ENCODE measurements at places on chromosomes 13 and 19.
A peak's percentile ranks its signal among the peaks of the same experiment; 100 is the strongest.

DNA sequence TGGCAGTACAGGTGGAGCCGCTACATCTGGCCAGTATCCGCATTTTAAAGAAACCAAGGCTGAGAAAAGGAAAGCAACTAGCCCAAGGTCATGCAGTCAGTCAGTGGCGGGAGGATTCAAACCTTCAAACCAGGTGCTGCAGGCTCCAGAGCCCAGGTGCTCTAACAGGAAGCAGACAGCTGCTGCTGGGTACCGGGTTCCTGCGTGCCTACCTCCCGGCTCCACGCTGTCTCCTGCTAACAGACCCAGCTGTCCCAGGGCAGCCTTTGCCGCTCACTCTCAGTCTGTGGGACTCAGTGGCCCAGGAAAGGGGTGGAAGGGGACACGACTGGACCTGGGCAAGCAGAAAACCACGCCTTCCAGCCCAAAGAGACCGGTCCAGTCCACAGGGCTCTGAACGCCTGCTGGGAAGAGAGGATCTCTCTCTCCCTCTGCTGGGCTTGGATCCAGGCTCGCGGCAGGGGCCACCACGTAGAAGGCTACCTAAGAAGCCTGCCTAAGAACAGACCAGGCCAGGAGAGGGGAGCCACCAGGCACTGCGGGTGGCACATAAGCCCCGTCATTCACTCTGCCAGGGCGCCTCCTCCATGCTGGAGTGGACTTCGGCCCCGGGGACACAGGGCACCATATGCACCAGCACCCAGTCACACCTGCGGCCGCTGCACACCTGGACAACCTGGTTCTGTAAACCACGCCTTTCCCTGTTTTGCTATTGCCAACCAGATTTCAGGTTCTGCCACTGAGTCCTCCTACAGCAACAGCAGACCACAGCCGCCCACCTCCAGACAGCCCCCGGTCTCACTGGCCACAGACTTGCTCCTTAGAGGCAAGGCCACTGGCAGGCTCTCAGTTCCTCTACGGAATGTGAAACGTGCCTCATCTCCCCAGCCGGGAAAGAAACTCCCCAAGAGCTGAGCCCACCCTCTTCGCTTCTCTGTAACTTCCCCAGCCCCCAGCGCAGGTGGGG, 4.6 kb downstream of the DAPK3 start:
- no peak for DNase-seq

DNA sequence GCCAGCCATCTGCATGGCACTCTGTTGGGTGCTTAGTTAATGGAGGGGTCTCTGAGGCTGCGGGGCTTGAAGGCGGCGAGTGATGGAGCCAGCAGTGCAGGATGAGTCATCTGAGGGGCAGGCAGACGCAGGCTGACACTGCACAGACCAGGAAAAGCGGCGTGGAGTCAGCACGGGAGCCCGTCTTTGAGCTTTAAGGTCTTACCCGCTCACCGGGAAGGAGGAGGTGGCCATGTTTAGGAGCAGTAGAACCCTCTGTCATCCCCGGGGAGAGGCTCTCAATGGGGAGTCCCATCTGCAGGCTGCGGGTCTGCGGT, 13.1 kb downstream of the NAXD start:
- DNase-seq = no peak

DNA sequence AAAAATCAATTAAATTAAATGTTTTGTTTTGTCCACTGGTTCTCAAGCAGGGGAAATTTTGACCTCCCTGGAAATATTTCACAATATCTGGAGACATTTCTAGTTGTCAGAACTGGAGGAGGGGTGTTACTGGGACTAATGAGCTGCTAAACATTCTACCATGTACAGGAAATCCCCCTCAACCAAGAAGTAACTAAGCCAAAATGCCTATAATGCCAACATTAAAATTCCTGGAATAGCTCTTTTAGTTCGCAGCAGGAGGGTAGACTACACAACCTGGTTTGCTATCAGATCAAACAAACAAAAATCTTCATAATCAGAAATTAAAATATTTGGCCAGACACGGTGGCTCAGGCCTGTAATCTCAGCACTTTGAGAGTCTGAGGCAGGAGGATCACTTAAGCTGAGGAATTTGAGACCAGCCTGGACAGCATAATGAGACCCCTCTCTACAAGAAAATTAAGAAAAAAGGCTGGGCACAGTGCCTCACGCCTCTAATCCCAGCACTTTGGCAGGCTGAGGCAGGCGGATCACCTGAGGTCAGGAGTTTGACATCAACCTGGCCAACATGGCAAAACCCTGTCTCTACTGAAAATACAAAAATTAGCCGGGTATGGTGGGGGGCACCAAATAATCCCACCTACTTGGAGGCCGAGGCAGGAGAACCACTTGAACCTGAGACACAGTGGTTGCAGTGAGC, 13.7 kb upstream of the SMARCA4 start:
- no peak for DNase-seq

DNA sequence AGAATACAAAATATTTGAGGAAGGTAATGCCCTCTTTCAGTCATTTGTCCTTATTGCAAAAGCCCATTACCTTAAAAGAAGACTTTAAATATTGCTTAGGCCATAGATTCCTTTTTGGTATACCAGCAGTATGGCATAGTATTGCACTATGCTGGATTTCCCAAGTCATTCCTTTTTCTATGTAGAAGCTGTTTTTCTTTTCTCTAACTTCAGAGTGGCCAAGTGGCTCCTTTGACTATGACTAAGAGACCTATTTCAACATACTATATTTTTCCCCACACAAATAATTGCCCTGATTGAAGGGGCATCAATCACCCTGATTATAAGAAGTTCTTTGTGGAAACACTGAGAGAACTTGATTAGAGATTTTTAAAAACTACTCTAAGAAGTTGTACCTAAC, 68.6 kb downstream of the UFM1 start:
- DNase-seq = no peak

DNA sequence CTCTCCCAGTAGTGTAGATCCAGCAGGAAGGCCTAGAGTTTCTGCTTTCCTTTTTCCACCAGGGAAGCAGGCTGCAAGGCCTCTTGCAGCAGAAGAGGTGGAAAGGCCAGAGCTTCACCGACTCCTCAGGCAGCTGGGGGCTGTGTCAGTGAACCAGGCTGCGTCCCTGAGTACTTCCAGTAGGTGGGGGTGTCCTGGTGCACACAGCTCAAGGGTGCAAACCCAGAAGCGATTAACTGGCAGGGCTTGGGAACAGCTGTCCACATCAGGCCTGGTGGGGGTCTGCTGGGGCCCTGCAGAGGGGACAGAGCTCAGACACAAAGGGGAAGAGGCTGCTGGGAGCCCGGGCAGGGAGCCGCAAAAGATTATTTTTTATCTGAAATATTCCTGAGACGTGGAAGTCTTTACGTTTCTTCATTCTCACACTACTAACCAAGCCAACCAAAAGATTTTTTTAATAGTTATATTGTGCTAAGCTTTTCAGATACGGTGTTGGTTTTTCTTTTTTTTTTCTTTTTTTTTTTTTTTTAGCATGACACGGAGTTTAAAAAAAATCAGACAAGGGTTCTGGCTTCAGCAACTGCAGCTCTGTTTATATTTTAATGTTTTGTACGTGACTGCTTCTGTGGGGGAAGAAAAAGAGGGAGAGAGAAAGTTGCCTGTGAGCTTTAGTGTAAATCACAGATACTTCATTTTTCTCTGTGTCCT, 11.0 kb downstream of the TSHZ3 start:
- DNase-seq = no peak

DNA sequence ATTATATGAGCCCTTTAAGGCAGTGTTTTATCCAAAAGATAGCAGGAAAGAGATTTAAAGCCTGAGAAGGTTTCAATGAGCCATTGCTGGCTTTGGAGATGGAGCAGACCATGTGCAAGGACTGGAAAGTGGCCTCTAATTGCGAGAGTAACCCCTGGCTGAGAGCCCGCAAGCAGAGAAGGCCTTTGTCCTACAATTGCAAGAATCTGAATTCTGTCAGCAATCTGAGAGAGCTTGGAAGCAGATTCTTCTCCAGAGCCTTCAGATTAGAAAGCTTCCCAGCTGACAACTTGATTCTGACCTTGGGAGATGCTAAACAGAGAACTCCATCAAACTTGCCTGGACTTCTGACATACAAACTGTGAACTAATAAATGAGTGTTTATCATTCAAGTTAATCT, 528.7 kb upstream of the KLF12 start:
- DNase-seq = no peak

DNA sequence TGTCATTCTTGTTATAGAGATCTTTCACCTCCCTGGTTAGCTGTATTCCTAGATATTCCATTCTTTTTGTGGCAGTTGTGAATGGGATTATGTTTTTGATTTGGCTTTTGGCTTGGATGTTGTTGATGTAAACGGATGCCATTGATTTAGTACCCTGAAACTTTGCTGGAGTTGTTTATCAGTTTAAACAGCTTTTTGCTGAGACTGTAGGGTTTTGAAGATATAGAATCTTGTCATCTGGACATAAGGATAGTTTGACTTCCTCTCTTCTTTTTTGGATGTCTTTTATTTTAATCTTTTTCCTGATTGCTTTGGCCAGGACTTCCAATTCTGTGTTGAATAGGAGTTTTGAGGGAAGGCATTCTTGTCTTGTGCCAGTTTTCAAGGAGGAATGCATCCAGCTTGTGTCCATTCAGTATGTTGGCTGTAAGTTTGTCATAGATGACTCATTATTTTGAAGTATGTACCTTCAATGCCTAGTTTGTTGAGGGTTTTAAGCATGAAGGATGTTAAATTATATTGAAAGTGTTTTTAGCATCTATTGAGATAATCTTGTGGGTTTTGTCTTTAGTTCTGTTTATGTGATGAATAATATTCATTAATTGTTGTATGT, 16.8 kb downstream of the ZNF431 start:
- DNase-seq = no peak

- DNase-seq = no peak
Measured at GRCh38 chr13:30331331-30331771, 24.0 kb upstream of the KATNAL1 start.

DNA sequence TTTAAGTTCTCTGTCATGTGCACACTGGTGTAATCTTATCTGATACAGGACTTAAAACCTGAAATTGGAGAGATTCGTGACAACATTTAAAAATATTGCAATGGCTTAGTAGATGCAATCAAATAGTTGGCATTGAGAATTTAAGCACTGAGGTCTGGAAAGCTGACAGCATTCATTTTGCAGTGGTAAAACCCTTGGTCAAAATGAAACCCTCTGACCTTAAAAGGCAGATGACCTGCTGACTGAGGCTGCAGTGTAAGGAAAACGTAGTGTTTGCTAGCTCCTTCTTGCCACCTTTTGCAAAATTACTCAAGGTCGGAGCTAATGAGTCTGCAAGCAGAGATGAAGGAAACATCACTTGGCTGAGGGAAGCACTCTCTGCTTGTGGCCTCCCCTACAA, 150.6 kb downstream of the KCTD12 start:
- no peak for DNase-seq

GRCh38 chr13:79393564-79394249, 12.3 kb downstream of the RBM26 start:
- no peak for DNase-seq

DNA sequence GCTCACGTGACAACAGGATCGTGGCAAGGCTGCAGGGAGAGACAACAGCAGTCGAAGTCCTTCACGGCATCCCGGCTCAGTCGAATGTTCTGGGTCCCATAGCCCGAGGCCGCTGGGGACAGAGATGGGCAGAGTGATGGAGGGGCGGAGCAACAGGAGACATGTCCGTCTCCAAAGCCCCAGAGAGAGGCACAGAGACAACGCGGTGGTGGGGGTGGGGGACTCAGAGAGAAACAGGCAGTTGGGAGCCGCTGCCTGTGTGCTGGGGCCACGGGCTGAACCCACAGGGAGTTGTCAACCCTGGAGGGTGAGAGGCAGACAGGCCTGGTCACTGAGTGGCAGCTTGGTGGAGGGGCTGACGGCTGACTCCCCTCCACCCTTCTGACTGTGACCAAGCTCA, 20.4 kb downstream of the NOSIP start:
- DNase-seq = no peak

GRCh38 chr19:16446724-16447368, 24.9 kb downstream of the EPS15L1 start:
- DNase-seq = peak; percentile 52

GRCh38 chr13:80037505-80037888, 303.4 kb downstream of the SPRY2 start:
- peak; percentile 49 for DNase-seq

DNA sequence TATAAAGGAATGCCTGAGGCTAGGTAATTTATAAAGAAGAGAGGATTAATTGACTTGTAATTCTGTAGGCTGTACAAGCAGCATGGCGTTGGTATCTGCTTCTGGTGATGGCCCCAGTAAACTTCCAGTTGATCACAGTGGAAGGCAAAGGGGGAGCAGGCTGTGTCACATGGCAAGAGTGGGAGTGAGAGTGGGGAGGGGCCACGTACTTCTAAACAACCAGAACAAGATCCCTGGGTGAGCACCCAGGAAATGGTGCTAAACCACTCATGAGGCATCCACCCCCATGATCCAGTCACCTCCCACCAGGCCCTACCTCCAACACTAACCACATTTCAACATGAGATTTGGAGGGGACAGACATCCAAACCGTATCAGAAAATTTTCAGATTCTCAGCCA, 3.0 kb upstream of the RNF113B start:
- DNase-seq = no peak

- DNase-seq = no peak
Measured at GRCh38 chr19:11781295-11782057, 14.7 kb downstream of the ZNF441 start.

DNA sequence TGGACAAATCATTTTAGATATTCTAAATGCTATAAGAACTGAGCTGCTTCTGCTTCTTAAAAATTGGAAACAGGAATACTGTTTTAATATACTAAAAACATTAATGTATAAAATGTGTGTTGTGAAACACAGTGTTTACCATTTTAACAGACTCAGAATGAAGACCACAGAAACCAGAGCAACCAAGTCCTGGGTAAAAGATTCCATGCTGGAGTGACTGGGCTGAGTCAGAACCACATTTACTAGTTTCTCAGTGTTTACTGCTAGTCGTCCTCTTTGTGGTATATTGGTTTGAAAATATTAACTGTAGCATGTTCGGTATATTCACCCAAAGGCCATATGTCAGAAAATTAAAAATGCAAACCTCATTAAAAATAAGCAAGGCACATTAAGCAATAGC, 31.9 kb downstream of the ANKRD10 start:
- no peak for DNase-seq

- no peak for DNase-seq
Measured at GRCh38 chr13:27631156-27631555, 9.5 kb downstream of the POLR1D start.

GRCh38 chr13:63010072-63010658, 1594.5 kb upstream of the PCDH20 start:
- no peak for DNase-seq

- no peak for DNase-seq
Measured at GRCh38 chr19:18204394-18205199, 755 bp upstream of the RAB3A start.

All from AG09319 (cell line).